Fibroblast of lung (primary cell): ENCODE measurements at places on chromosomes 12 and 14. TPM values are rescaled to one million over a fixed set of nuclear protein-coding genes. Genes with fewer than 3 reads are reported as not detected.

DNA sequence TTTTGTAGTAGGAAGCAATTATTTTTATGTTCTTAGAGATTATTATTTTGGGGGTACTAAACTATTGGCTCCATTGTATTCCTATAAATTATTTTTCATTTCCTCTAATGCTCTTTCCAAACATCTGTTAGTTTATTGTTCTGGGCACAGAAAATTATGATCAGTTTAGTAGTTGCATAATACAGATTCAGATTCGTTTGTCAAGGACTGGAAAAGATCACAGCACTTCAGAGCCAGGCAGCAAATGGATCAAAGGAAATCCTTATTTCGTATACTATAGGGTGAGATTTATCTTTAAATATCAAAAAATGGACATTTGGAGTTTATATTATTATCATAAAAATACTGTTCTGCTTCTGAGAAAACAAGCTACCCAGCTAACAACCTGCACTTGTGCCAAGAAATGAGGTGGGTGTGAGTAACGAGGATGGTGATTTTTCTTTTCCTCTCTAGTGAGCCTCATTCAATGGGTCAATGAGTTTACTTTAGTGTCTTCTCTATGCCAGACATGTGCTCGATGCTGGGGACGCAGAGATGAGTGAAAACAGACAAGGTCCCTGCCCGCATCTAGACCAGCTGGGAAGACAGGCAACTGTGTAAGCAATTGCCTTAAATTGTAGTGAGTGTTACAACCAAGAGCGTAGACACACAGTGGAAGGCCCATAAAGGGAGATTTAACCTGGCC, 208.6 kb upstream of the PLXNC1 start:
- no peak for DNase-seq
- peaks cover 2% of the 10 kb centered on the region for H3K4me1 ChIP-seq
- no peaks in the 10 kb centered on the region for H3K27me3 ChIP-seq
- H3K36me3 ChIP-seq = no peaks in the 10 kb centered on the region

GRCh38 chr14:45120096-45120495, 14.2 kb downstream of the FKBP3 start:
- no peak overlapping the region for H3K27ac ChIP-seq
- no peak overlapping the region for H3K4me3 ChIP-seq
- H3K4me1 ChIP-seq = no peaks in the 10 kb centered on the region
- no peaks in the 10 kb centered on the region for H3K27me3 ChIP-seq

The TDRD9 gene
- 0.50 and 1.0 TPM in 2 replicates for total RNA-seq

DNA sequence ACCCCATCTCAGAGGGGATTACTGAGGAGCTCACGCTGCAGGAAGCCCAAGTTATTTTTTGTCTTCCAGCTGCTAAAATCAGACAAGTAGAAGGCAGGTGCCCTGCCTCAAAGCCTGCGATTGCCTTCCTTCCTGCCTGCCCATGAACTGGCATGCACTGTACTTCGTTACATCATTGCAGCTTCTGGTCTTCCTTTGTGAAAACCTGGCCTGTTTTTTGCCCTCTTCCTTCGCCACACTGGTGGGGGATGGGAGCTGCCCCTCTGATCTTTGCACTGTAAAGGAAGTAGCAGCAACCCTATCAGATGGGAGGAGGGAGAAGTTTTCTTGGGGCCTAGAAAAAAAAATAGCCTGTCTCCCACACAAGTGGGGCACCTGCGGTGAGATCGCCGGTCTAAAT, 1098.7 kb downstream of the BCL11B start:
- no peaks in the 10 kb centered on the region for H3K4me1 ChIP-seq
- no peak overlapping the region for H3K27ac ChIP-seq
- H3K36me3 ChIP-seq = no peaks in the 10 kb centered on the region
- no peaks in the 10 kb centered on the region for H3K27me3 ChIP-seq
- H3K4me3 ChIP-seq = no peak overlapping the region

The DPPA3 gene
- total RNA-seq = not detected in 2 replicates

The FZD10 gene
- under 0.01 TPM in 1 of 2 replicates, not detected in the other for total RNA-seq

- no peak overlapping the region for H3K27ac ChIP-seq
- peaks cover 18% of the 10 kb centered on the region for H3K36me3 ChIP-seq
- DNase-seq = no peak
- H3K4me3 ChIP-seq = no peak overlapping the region
- no peaks in the 10 kb centered on the region for H3K27me3 ChIP-seq
Measured at GRCh38 chr12:68835333-68835908, 27.4 kb downstream of the MDM2 start.

DNA sequence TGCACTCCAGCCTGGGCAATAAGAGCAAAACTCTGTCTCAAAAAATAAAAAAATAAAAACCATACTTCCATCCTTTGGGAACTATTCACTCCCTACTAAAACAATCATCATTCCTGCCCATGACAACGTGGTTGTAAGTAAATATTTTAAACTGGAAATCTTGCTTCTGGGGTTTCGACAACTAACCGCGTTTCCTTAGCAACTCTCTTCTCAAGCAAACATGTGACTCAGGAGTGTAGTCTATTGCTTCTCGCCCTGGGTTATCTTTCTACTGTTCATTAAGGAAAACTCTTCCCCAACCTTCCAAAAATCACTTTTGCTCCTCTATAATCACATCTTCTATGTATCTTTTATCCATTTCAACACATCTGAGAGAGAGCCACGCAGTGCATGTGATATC, 21.8 kb downstream of the APPL2 start:
- DNase-seq = no peak
- no peak overlapping the region for H3K4me3 ChIP-seq
- H3K4me1 ChIP-seq = peaks cover 6% of the 10 kb centered on the region
- no peak overlapping the region for H3K27ac ChIP-seq
- H3K27me3 ChIP-seq = no peaks in the 10 kb centered on the region
- H3K36me3 ChIP-seq = peaks cover 12% of the 10 kb centered on the region

The OR4E1 gene
- not detected in 2 replicates for total RNA-seq

The IL22 gene
- total RNA-seq = not detected in 2 replicates

GRCh38 chr12:109764123-109764522, 50.5 kb downstream of the FAM222A start:
- no peaks in the 10 kb centered on the region for H3K27me3 ChIP-seq
- H3K4me1 ChIP-seq = no peaks in the 10 kb centered on the region
- no peak for DNase-seq
- H3K4me3 ChIP-seq = no peak overlapping the region

GRCh38 chr12:104638851-104639240, 182.1 kb downstream of the CHST11 start:
- no peak overlapping the region for H3K27ac ChIP-seq
- H3K4me3 ChIP-seq = no peak overlapping the region
- no peaks in the 10 kb centered on the region for H3K36me3 ChIP-seq
- no peaks in the 10 kb centered on the region for H3K4me1 ChIP-seq
- no peaks in the 10 kb centered on the region for H3K27me3 ChIP-seq

DNA sequence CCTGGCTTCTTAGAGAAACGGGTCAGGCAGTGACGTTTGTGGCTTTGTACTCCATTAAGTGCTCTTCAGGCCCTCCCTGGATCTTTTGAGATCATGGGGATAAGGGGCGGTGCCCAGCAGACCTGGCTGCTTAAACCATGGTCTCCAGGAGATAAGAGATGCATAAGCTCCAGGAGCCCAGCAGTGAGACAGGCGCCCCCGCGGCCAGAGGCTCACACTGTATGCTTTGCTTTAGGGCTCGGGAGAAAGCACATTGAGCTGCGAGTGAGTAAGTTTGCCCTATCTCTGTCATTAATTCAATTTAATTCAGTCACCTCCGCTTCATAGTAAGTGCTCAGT, 359.5 kb downstream of the CACNA1C start:
- no peak for DNase-seq
- no peak overlapping the region for H3K27ac ChIP-seq
- no peak overlapping the region for H3K4me3 ChIP-seq

DNA sequence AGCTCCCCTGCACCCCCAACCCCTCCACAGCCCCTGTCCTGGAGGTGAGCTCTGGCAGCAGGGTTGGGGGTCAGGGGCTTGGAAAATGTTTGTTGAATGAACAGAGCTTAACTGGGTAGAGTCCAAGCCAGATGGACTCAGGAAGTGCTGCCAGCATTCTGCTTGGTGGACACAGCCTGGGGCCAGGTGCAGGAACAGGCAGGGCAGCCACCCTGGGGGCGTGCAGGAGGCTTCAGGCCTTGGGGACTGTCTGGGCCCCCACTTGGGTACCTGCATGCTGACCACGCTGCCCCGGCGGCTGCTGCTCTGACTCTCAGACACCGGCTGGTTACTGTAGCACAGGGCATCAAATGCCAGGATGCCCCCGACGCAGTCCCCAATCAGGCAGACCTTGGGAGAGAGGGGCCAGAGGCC, 15.7 kb downstream of the ARL6IP4 start:
- no peaks in the 10 kb centered on the region for H3K27me3 ChIP-seq
- H3K36me3 ChIP-seq = peaks cover 4% of the 10 kb centered on the region
- no peak overlapping the region for H3K27ac ChIP-seq

GRCh38 chr12:27769142-27769673, 10.8 kb upstream of the KLHL42 start:
- no peaks in the 10 kb centered on the region for H3K36me3 ChIP-seq
- no peak overlapping the region for H3K27ac ChIP-seq
- no peaks in the 10 kb centered on the region for H3K4me1 ChIP-seq
- no peak overlapping the region for H3K4me3 ChIP-seq
- no peaks in the 10 kb centered on the region for H3K27me3 ChIP-seq

GRCh38 chr12:57435293-57435692, 709 bp downstream of the INHBC start:
- no peaks in the 10 kb centered on the region for H3K36me3 ChIP-seq
- no peak overlapping the region for H3K4me3 ChIP-seq
- no peaks in the 10 kb centered on the region for H3K27me3 ChIP-seq
- H3K4me1 ChIP-seq = no peaks in the 10 kb centered on the region
- no peak for DNase-seq

DNA sequence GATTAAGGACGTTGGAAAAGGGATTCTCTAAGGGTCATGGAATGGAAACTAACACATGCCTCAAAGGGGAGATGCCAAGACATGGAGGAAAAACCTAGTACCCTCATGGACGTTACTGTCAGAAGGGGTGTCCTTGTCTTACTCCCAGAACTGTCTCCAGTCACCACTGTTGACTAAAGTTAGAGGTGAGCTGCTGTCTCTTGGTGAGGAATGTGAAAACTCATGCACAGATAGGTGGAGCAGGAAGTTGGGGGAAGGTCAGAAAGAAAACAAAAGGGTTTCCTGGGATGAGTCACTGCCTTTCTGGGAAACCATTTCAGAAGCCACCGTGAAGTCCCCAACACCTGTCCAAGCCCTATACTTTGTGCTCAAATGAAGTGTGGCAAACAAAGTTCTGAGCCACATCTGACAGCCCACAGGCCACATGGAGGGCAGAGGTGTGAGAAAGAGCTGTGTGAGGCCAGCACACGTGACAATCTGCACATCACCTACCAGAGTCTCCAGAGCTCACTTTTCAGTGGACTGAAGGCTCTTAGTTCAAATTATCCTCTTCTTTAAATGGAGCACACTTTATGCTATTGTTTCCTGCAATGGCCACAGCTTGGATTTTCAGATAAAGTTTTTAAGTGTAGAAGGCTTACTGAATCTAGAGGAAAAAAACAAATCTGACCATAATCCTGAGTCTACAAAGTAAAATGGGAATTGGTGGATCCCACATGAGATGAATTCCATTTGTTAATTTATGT, 92.9 kb upstream of the EGLN3 start:
- no peak overlapping the region for H3K27ac ChIP-seq
- no peaks in the 10 kb centered on the region for H3K27me3 ChIP-seq
- H3K36me3 ChIP-seq = no peaks in the 10 kb centered on the region
- no peak for DNase-seq
- no peaks in the 10 kb centered on the region for H3K4me1 ChIP-seq
- H3K4me3 ChIP-seq = no peak overlapping the region

The LMO3 gene
- under 0.01 and 0.50 TPM in 2 replicates for total RNA-seq

DNA sequence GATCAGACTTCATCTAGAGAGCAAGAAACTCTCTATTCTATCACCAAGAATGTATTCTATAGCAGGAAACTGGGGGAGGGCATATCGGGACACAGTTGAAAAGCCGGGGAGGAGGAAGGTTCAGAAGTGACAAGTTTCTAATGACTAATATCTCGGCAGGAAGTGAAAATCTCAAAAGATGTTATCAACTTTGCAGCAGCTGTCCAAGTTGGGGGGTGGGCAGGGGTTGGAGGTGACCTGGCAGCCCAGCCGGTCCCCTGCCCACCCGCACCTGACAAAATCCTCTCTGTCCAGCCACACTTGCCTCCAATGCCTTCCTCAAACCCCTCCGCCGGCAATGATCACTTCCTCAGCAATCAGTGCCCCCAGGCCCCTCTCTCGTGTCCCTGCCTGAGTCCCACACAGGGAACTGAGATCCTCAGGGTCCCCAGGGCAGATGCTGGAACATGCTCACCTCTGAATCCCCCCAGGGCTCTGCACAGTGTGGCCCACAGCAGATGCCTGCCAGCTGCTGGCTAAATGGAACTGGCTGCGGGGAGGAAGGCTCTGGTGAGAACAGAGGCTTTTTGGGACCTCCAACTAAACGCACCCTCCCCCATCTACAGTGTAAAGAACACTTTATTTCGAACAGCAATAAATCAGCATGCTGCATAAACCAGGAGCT, 43.9 kb downstream of the CCDC88C start:
- H3K4me1 ChIP-seq = no peaks in the 10 kb centered on the region
- no peak for DNase-seq
- H3K4me3 ChIP-seq = no peak overlapping the region
- H3K27me3 ChIP-seq = peaks cover 7% of the 10 kb centered on the region
- no peak overlapping the region for H3K27ac ChIP-seq

DNA sequence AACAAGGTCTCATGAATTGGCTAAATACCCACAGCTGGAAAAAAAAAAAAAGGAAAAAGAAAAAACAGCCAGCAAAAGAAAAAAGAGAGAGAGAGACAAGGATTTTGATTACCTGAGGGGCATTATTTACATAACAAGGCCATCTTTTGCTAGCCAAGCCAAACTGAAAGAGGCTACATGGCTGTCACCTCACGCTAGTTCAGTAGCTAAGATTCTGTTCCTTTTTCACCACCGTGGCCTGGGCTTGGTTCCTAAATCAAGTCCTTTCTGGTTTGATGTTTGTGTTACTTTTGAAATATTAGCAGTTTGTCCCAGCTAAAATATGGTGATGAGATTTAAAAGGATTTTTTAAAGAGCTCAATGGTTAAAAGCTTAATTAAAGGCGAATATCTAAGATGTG, 2.0 kb upstream of the SDS start:
- H3K4me1 ChIP-seq = no peaks in the 10 kb centered on the region
- no peak overlapping the region for H3K4me3 ChIP-seq
- H3K36me3 ChIP-seq = no peaks in the 10 kb centered on the region
- H3K27me3 ChIP-seq = no peaks in the 10 kb centered on the region

The ASCL1 gene
- total RNA-seq = not detected in 2 replicates

GRCh38 chr14:67241411-67242167, at the start of gene PALS1:
Gene PALS1, plus strand, starts transcription at chr14:67241435. Its CDS starts 37,736 bp downstream, at chr14:67279171.
- peaks cover 2% of the 10 kb centered on the region for H3K4me1 ChIP-seq
- DNase-seq = peak; percentile 88
- peak within 1 kb of the TSS; percentile 85 for H3K27ac ChIP-seq
- H3K4me3 ChIP-seq = peak within 1 kb of the TSS; percentile 70

- no peaks in the 10 kb centered on the region for H3K4me1 ChIP-seq
- no peak for DNase-seq
- H3K27ac ChIP-seq = no peak overlapping the region
- H3K36me3 ChIP-seq = no peaks in the 10 kb centered on the region
- H3K4me3 ChIP-seq = no peak overlapping the region
Measured at GRCh38 chr14:102421411-102422057, 58.8 kb downstream of the TECPR2 start.

The MSI1 gene
- total RNA-seq = under 0.01 TPM in 1 of 2 replicates, not detected in the other

The ANO4 gene
- 11.3 and 42.3 TPM in 2 replicates for total RNA-seq

GRCh38 chr12:109267361-109267760, 41.7 kb downstream of the FOXN4 start:
- no peak for DNase-seq
- H3K4me1 ChIP-seq = no peaks in the 10 kb centered on the region
- H3K27me3 ChIP-seq = no peaks in the 10 kb centered on the region
- H3K27ac ChIP-seq = no peak overlapping the region
- H3K36me3 ChIP-seq = no peaks in the 10 kb centered on the region
- no peak overlapping the region for H3K4me3 ChIP-seq

GRCh38 chr12:112025808-112026375, 12.7 kb downstream of the ERP29 start:
- H3K4me3 ChIP-seq = no peak overlapping the region
- no peak for DNase-seq
- no peaks in the 10 kb centered on the region for H3K27me3 ChIP-seq
- no peak overlapping the region for H3K27ac ChIP-seq
- no peaks in the 10 kb centered on the region for H3K4me1 ChIP-seq
- H3K36me3 ChIP-seq = peaks cover 12% of the 10 kb centered on the region
